Activated CD4-positive, alpha-beta T cell treated with anti-CD3 and anti-CD28 coated beads, Interleukin-2, amount 10 ng/mL, durations not matched to agents 24 days and 14 days (primary cell): ENCODE measurements at places on chromosomes 4 and X.

DNA sequence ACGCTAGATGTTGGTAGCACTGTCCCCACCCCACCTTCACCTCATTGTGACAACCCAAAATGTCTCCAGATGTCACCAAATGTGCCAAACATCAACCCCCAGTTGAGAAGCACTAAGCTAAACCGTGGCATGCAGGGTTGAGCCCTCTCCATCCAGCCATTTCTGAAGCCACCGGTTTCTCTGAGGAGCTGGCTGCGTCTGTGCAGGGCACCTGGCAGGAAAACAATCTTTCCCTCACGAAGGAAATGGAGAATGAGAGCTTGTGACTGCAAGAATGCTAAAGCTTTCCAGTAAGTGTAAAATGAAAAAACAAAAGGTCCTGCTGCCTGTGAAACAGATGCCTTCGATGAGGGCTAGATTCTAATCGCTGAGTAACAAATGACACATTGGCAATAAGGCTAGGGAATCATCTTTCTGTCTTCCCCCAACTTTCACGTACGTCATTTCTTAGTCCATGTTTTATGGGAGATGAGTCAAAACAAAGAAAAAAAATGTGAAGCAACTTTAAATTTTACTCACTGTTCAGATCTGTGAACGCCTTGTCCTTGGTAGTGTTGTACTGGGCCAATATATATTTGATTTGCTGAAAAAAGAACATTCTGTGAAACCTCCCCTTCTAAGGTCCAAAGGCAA is 59.9 kb downstream of the PROM1 start:
- no peak for DNase-seq

DNA sequence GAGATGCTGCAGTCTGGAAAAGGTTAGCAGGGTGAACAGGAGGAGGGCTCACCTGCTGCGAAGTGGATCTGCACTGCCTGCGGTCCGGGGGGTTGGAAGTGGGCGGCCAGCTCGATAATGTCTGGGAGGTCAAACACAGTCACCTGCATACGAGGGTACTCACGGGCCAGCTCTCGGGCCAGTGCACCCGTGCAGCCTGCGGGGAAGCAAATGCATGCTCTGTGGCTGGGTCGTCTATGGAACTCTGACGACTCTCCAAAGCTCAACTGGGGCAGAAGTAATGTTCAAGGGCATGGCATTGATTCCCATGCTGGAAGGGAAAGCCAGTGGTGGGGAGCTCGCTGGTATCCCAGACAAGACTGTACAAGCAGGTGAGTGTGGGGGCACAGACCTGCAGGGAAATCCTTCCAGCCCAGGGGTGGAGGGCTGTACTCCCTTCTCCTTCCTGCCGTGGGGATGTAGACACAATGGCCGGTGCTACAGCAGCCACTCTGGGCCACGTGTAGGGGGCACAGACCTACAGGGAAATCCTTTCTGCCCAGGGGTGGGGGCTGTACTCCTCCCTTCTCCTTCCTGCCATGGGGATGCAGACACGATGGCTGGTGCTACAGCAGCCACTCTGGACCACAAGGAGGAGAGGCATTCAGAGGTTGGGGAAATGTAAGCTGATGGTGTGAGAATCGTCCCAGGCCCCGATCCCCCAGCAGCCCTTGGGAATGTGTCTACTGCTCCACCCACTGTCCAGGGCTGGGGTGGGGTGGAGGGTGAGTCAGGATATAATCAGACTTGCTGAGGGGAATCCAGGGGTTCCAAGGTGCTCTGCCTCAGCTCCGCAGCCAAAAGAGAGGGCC is 26.2 kb upstream of the SLC25A6 start:
- DNase-seq, result no peak

GRCh38 chrX:20248592-20249192 is 18.0 kb downstream of the RPS6KA3 start:
- no peak for DNase-seq

DNA sequence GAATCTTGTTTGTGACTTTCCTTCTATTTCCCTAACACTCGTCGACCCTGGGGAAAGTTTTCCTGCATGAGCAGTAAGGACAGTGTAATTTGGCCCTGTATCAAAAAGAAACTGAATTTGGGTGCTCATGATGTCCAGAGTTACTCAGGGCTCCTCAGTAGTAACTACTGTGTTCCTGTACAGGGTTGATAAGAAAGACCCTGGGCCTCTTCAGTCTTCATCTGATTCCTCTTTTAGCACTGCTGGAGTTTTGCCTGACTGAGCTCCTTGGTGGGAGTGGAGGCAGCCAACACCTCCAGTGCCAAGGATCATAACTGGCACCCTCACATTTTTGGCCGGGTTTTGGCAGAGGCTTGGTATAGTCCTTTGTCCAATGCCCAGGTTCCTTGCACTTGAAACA is 7.1 kb upstream of the AREG start:
- DNase-seq, result no peak

DNA sequence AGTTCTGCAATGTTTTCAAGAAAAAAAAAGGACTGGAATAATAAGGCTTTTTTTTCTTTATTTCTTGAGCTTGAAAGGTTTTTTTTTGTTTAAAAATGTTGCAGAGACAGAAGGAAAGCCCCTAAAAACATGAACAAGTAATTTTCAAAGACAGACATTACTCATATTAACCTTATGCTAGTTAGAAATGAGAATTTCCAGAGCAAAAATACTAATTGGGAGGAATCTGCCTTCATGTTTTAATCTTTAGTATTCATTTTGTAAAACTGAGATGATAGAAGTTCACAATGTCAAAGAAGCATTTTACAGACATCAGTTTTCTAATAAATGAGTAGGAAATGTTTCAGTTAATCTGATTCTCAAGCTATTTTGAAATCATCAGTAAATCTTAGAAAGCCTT is 1805.3 kb downstream of the PCDH7 start:
- no peak for DNase-seq

DNA sequence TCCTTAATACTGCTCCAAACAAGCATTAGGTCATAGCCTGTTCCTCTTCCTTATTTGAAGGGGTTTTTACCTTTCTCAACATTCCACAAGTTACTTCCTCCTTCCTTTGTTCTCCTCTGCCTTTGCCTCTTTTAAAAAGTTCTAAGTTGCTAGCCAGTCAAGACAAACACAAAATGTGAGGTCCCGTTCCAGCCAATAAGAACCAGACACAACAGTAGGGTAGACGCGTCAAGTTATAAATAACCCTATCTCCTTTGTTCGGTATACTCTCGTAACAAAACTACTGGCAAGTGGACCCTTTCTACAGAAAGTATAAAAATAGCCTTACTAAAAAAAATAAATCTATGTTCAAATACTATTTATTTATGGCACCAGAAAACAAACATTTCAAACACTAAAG is 6.3 kb upstream of the ACE2 start:
- DNase-seq, result no peak

DNA sequence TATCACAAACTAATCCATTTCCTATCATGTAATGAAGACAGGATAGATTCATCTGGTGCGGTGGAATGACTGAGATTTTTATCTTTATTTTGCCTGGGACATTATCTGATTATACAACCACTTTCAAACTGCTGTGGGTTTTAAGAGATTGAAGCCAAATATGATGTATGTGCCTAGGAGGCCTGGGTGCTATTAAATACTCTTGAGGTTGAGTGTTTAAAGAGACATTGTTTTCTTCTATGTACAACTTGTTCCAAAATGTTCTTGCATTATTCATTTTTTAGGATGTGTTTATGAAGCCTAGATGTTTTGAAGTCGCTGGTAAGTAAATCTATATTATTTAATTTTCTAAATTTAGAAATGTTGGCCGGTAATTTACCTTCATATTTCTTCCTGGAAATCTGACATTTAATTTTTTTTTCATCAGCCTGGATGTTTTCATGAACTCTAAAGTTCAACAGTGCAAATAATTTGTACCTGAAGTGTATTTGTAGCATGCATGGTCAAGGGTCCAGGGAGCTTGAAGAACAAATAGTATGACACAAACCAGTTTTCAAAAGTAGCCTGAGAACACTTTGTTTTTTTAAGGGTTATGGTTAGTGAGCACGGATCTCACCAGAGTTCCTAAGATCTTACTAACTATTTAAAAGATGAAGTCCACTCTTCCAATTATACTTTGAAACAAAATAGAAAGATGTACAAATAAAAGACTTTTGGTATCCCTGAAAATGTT is 72.8 kb upstream of the ATP8A1 start:
- DNase-seq, result no peak

DNA sequence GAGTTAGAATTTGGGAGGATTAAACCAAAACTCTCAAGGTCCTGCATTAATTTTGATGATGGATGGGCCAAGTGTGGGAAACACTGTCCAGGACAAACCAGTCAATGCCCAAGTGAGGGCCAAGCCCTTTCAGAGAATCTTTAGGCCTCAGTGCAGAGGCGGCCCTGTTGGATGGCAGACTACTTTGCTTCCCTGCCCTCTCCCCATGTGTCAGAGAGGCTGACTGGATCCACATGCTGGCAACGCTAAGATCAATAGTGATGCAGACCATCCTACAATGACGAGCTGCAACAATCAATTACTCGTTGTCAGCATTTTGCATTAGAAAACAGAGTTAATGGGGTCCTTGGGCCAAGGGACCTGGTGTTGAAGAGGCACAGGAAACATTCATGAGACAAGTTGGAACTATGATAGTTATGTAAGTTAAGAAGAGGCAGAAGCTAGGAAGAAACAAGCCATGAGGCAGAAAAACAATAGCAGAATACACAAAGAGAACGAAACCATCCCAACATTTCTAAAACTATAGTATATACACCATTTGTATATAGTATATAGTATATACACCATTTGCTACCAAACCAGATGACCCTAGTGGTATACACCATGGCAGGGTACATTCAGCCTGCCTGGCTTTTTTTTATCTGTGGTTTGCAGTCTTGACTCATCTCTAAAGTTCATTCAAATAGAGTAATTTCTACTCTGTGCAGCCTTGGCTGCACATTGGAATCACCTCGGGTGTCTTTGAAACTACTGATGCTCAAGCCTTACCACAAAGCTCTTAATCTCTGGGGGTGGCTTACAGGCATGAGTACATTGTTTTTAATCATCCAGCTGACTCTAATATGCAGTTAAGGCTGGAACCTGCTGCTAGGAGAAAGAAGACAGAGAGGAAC is 147.7 kb upstream of the GYPA start:
- DNase-seq, result no peak

DNA sequence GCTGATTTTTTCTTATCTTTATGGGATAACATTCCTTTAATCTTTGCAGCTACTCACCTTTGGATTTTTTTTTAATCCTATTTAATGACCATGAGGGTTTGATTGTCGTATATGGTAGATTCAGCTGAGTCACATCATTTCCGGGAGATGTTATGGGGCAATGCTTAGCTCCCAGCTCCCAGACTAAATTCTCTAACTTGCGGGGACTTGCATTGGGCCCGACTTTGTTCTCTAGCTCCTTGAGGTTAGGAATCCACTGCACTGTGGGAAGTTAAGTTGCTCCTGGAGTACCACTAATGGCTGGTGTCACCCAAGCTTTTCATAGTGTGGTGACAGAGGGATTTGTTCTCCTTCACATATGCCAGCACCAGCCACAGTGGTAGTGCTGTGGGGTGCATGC is 287.4 kb downstream of the TECRL start:
- DNase-seq, result no peak
